Activated CD4-positive, alpha-beta T cell treated with anti-CD3 and anti-CD28 coated beads, Interleukin-2, amount 50 U/mL, for 1 hour (primary cell): ENCODE measurements at places on chromosomes 6 and 20.
A peak's percentile ranks its signal among the peaks of the same experiment; 100 is the strongest.

- no peak for DNase-seq
These were observed 22.8 kb upstream of the RAB22A start for GRCh38 chr20:58286729-58287128.

GRCh38 chr20:12371990-12372389 is 454.3 kb downstream of the BTBD3 start:
- DNase-seq = no peak

- DNase-seq = no peak
These were observed 584 bp downstream of the C20orf141 start for GRCh38 chr20:2815242-2815900.

GRCh38 chr20:23358923-23359593 is 2.9 kb upstream of the GZF1 start:
- no peak for DNase-seq

DNA sequence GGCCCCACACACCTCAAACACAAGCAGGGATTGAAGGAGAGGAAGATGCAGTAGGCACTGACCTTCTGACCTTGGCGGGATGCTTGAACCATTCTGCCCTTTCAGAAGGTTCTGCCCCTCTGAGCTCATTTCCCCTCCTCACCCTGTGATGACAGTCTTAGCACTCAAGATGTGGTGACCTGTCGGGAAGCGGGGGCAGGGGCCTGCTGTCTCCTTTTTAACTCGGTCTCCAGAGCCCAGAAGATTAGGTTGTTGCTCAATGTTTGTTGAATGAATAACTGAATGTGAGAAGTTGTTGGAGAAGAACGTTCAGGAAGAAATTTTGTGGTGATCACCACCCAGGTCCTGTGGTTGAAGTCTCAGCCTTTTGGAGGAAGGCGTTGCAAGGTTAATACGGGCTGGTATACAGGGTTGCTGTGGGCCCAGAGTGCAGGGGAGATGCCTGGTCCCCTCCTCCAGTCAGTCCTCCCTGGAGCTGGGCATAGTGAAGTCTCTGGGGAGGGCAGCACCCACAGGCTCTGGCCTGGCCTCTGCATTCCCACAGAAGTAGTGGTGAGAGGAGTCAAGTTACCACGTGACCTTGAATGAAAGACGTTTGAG is 49.7 kb upstream of the FUCA2 start:
- no peak for DNase-seq

GRCh38 chr6:28867086-28867409 is 56.7 kb downstream of the TRIM27 start:
- no peak for DNase-seq

DNA sequence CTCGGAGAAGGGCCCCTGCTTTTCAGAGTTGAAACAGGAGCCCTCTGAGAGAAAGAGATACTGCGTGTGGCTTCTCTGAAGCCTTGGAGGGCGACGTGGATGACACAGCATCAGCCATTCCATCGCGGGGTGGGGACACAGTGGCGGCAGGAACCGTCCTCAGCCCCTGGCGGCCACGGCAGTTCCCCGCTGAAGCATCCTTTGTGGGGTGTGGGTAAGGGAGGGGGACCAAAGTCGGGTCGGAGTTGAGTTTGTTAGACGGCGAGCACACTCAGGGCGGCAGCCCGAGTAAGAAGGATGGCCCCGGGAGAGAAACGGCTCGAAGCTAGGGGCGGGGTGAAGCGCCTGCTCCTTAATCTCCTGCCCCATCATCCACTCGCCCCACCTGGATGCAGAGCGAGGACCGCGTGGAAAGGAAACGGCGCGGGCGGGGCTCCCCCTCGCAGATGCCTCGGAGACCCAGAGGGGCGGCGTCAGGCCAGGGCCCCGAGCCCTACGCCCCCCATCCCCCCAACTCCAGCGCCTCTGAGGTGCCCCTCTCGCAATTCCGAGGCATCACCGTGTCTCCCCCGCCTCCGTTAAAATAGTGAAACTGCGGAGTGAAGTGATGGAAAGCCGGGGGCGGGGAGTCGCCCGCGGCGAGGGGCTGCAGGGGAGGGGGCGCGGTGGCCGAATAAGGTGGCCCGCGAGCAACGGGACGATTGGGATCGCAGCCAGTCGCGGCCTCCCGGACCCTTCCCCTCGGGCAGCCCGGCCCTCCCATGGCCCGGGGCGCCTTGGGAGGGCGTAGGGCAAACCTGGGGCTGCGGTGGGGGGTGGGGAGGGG is 796 bp upstream of the RREB1 start:
- peak; percentile 69 for DNase-seq

GRCh38 chr6:46549155-46549554 is 57.9 kb upstream of the RCAN2 start:
- no peak for DNase-seq

GRCh38 chr20:59772931-59773913 is 160.2 kb downstream of the SYCP2 start:
- DNase-seq = no peak

DNA sequence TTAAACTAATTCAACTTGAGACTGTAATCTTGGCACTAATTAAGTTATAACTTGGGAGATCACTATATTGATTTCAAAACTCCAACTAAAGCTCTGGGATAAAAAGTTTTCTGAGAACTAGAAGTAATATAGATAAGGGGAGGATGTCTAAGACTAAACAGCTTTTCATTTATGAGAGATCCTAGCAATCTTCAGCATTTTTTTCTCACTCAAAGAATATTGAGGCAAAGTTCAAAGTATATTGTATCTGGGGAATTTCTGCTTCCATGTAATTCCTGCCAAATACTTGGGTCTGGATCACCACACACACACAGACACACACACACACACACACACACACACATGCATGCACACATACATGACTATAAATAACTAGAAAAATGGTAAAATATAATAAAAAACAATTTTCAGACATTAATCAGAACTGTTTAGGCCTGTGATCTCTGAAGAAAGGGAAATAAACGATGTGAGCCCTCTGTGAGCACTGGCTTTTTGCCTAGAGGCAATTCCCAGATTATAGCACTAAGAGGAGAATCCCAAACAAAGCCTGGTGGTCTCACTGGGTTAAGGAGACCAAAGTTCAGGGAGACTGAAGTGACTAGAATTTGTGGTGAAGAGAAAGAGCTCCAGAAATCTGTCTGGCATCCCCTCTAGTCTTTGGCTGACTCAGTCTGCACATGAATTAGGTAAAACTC is 92.8 kb downstream of the ADAT2 start:
- DNase-seq = no peak

- no peak for DNase-seq
These were observed 53.1 kb downstream of the MAP3K7 start for GRCh38 chr6:90533615-90534336.

DNA sequence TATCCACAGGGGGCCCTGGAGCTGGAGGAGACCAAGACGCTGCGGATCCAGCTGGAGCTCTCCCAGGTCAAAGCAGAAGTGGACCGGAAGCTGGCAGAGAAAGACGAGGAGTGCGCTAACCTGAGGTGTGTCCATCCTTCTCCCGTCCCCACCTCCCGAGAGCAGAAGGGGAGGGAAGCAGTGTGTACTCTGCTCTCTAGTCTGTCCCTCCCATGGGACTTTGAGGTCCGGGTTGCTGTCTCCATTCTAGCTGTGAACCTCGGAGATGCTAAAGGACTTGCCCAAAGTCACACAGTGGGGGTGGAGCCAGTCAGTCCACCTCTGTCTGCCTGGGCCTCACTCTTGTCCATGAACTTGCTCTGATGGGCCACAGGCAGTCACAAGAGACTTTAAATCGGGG is 44.1 kb downstream of the MYH7B start:
- DNase-seq = no peak

DNA sequence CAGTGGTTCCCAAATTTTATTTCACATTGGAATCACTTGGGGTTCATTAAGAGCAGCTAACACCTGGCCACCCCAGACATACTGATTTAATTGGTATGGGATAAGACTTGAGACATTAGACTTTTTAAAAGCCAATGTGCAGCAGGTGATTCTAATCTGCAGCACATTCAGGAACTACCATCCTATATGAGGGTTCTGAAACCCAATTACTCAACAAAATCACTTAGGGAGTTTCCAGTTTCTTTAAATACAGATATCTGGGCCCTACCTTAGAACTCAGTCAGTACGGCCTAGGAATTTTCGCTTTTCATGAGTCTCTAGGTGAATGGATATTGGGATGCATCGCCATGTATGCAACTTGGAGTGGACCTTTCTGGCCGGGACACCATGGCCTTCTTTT is 24.0 kb upstream of the L3MBTL3 start:
- DNase-seq = no peak

DNA sequence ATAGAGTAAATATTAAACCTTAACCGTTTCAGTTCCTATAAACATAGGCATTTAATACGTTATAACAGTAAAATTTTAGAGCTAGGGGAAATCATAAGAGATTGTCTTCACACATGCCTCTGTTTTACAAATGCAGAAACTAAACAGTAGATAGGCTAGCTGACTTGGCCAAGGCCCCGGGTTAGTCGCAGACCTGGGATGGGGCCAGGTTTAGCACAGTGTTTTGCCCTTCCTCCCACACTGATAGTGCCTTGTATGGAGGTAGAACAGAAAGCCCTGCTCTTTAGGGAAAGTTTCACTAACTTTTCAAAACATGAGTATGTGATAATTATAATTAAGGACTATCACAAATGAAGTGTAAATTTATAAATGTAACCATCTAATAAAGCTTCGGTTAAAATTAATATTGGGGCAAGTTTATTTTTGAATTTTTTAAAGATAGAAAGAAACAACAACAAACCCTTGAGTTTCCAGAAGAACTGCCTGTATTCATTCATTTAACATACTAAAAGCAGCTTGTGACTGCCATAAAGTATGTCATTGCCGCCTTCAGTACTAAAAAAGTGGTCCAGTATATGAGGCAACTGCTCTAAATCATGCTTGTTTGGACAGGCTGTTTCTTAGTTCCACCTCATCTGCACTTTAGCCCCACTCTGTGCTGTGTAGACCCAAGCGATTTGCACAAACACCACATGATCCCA is 62.5 kb upstream of the LOC128125822 start:
- DNase-seq = no peak

DNA sequence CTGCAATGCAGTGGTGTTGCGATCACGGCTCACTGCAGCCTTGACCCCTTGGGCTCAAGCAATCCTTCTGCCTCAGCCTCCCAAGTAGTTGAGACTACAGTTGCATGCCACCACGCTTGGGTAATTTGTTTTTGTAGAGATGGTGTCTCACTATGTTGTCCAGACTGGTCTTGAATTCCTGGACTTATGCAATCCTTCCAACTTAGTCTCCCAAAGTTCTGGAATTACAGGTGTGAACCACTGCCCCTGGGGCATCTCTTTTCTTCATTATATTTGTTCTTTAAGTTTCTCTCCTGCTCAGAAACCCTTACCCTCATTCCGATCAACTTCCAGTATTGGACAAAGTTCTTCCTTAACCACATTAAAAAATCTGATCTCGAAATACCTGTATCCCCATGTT is 44.7 kb upstream of the DEK start:
- DNase-seq = no peak

GRCh38 chr20:5933802-5934436 is 16.4 kb downstream of the TRMT6 start:
- no peak for DNase-seq

DNA sequence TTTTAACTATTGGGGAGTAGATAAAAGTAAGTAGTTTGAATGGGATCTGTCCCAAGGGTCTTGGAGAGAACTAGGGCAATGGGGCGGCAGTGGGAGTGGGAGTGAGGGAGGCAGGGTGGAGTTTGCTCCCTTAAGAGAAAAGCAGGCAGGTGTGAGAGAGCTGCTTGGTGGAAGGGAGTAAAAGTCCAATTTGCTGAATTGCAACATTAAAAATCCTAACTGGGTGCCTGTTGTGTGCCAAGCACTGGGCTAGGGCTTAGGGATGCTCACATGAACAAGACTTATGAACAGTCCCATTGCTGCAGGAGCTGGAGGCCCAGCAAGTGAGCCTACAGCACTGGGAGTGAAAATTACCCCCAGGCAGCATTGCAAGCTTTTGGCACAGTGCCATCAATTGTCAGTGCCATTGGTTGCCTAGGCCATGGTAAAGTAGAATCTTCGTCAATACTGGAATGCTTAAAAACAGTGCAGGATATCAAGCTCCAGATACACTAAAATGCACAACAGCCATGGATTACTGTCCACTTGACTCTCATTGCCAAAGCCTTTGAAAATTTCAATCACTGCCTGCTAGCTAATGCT is 277.7 kb upstream of the JARID2 start:
- no peak for DNase-seq

- no peak for DNase-seq
These were observed 30.5 kb upstream of the SASH1 start for GRCh38 chr6:148311966-148312669.

DNA sequence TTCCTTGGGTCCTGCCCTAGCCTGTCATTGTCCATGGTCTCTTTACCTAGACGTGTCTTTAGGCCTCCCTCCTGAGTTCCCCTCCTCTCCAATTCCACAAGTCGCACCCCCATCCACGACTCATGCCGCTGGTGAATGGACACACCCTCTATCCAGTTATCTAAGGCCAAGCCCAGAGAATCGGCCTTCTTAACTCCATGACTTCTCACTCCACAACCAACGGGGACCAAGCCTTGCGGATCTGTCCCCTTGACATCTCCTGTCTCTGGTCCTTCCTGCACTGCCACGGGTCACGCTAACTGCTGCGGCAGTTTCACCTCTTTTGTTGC is 7.0 kb upstream of the RREB1 start:
- no peak for DNase-seq
